ENCODE measurements at places on chromosomes 3 and 15.
A peak's percentile ranks its signal among the peaks of the same experiment; 100 is the strongest.

DNA sequence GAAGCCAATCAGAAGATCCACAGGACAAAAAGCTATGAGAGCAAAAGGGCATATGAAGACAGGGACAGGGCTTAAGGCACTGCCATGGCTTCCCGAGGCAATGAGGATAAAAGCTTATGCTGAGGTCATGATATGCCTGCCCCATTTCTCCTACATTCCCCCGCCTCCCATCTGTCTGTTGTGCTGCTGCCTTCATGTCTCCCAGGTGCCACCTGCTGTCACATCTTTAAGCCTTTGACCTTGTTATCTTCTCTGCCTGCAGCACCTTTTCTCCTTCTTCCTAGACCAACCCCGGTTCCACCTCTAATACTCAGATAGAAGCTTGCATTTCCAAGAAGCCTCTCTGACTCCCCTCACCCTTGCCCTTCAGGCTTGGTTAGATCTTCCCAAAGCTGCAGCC is 213.8 kb downstream of the ARRDC4 start:
- DNase-seq = no peak

DNA sequence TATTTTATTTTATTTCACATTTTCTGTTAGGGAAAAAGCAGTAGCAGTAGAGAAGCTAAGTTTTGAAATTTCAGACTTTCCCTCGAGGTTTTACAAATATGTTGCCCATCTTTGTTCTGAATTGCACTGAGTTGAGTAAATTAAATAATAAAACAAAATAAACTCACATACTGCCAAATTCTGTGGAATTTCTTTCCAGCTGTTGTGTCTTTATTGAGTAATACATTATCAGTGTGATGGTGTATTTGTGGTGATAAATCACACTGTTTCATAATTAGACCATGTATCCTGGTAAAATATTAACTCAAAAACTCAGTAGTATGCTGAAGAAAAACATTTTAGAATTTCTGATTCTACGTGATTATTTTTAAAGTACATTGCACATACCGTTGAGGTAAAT is 592.1 kb downstream of the SI start:
- no peak for DNase-seq

DNA sequence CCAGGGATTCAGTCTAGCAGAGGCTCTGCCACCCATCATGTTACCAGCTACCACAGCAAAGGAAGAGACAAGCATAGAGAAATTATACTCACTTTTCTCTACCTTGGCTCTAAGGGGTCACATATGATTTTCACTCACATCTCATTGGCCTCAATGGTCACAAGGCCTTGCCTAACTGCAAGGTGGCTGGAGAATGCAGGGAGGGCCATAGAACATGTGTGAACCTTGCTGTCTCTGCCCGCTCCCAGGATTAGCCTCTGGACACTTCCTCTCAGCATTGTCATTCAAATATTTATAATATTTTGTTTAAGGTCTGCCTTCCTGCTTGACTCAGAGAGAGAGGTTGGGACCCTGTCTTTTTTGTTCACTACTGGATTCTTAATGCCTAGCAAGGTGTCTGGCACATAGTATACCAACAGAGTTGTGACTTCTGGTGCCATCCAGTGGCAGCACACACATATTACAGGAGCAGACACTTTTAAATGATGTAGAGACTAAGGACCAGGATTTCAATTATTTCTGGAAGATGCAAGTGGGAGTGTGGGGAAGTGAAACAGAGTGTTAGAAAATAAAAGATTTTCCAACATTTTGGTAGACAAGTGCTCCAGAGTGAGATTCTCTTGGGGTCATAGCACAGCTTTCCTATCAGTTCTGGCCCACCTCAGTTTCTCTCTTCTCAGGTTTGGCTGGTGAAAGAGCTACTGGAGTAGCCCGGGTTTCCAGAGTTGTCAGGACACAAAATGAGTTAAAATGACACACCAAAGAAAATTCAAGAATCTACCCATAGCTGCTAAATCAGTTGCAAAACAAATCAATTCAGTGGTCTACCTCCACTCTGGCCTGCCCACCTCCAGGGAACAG is 119.0 kb upstream of the RASGRP1 start:
- peak; percentile 85 for DNase-seq

DNA sequence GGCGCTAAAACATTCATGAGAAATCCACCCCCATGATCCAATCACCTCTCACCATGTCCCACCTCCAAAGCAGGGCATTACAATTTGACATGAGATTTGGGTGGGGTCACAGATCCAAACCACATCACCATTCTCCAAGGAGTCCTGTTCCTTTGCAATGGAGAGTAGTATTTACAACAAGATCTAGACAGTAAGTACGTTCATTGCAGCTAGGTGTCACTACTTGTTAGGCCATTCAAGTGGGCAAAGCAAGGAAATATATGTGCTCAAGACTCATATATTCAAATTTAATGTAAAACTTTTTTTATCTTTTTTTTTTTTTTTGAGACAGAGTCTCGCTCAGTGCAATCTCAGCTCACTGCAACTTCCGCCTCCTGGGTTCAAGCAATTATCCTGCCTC is 79.3 kb downstream of the AQP9 start:
- no peak for DNase-seq

DNA sequence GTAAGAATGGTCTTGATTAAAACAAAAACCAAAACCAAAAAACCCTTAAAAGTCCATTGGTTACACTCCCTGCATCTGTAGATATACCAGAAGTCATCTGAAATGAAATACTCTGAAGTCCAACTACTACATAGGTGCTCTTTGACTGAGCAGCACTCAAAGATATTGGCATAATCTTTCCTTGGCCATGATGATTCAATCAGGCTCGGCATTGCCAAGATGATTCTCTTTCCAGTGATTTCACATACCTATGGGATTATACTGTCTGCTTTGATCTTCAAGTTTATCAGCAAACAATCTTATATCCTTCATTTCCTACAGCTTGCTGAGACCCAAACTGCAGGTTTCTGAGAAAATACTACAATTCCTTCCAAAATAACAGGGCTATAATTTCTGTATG is 35.9 kb upstream of the DIPK2A start:
- DNase-seq = no peak

DNA sequence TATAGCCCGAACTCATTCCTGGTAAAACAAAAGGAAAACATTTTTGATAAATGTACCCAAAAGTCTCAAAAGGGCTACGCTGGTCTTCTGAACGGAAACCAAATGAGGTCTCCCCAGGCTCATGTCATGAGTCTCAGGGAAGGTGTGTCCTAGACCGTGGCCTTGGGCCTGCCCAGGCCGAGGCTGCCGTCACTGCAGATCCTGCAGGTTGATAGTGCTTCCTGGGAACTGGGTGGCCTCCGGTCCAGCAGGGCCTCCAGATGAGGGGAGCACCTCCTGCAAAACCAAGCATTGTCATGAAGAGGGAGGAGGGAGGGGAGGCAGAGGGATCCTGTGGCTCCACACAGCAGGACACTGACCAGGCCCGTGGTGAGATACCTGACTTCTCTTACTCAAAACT is 37.5 kb downstream of the ZXDC start:
- DNase-seq = no peak

GRCh38 chr3:124168271-124168670 is 176.3 kb upstream of the ROPN1 start:
- DNase-seq = no peak

- DNase-seq = no peak
Observed at GRCh38 chr3:44468572-44469520, 8.6 kb downstream of the ZNF445 start.

- no peak for DNase-seq
Observed at GRCh38 chr3:42505849-42506410, 3.5 kb downstream of the VIPR1 start.

- no peak for DNase-seq
Observed at GRCh38 chr15:77282333-77282732, 137.6 kb downstream of the PEAK1 start.

DNA sequence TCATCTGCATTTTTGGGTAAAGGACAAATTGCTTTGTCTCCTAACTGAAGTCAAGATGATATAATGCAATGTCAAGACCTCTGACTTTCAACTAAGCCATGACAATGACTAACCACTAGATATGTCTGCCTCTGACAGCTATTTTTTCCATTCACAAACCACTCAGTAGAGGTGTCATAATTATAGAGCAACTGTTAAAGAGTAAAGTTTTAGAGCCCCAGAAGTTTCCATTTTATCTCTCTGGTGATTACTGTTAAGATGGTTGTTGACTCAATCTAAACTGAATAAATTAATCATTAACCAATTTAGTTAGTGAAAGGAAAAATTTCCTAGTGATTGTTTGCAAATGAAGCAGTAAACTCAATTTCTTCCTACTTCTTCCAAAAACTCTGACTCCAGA is 779.9 kb downstream of the GRM7 start:
- no peak for DNase-seq

- no peak for DNase-seq
Observed at GRCh38 chr3:133469140-133469731, 69.4 kb downstream of the BFSP2 start.

DNA sequence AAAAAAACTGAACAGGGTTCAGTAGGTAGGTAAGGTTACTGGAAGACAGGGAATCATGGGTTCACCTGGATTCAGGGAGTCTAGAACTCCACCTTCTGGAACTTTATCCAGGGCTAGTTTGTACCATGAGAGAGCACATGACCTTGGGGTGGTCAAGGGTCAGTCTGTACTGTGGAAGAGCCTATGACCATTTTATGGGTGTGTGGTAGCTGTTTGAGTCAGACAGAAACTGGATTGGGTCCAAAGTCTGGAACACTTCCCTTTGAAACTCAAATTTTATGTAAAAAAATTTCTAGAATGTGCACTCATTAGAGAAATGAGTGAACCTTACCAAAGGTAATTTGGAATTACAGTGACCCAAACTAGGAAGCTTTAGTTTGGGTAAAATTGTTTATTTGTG is 486.0 kb upstream of the AGTR1 start:
- no peak for DNase-seq

- DNase-seq = no peak
Observed at GRCh38 chr15:70142072-70142321, 44.3 kb upstream of the TLE3 start.

- DNase-seq = no peak
Observed at GRCh38 chr3:126917232-126917804, 65.6 kb upstream of the PLXNA1 start.

DNA sequence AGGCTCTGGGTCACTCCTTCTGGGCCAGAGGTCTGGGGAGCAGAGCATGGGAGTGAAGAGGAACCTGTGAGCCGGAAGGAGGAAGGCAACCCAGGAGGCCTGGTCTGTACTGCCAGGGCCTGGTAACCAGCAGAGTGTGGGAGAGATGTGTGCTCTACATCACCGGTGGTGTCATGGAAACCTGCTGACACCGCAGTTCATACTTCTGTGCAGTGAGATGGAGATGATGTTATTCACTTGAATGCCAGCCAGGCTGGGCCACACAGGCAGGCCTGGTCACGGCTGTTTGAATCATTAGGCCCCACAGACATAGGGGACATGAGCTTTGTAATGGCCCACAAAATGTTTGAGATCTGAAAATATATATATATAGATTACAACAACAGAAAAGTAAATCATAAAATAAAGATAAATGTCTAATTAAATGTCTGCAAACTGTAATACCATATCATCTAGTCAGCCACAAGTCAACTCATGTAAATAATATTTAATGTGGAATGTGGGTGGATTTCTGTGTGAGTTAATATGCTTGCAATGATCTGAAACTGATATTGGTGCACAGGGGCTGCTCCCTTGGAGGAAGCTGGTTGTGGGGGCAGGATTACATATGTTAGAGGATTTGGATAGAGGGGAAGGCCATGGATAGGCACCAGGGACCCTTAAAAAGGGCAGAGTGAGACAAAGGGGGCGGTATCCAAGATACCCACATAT is 108.5 kb upstream of the PFN2 start:
- no peak for DNase-seq

GRCh38 chr3:123590685-123591450 is 6.0 kb upstream of the HACD2 start:
- DNase-seq = no peak

- DNase-seq = peak; percentile 76
Observed at GRCh38 chr15:60362321-60363086, 35.3 kb downstream of the ANXA2 start.

DNA sequence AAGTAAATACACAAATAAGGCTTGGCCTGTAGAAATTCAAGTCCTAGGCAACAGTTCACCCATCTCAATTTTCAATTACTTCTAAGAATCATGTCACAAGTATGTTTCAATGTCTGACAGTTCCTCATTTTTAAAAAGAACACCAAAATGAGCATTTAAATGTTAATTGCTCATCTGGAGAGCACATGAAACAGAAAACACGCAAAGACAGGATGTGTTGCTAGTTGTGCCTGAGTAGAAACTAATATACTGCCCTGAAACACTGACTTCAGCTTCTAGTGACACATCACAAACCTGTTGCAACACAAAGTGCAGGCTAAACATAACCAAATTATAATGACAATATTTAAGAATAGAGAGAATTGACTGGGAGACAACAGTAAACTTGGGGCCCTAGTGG is 167.3 kb upstream of the THBS1 start:
- DNase-seq = no peak

- DNase-seq = no peak
Observed at GRCh38 chr15:90557186-90558084, 27.7 kb downstream of the CRTC3 start.

GRCh38 chr3:13134879-13135206 is 61.6 kb upstream of the IQSEC1 start:
- no peak for DNase-seq

DNA sequence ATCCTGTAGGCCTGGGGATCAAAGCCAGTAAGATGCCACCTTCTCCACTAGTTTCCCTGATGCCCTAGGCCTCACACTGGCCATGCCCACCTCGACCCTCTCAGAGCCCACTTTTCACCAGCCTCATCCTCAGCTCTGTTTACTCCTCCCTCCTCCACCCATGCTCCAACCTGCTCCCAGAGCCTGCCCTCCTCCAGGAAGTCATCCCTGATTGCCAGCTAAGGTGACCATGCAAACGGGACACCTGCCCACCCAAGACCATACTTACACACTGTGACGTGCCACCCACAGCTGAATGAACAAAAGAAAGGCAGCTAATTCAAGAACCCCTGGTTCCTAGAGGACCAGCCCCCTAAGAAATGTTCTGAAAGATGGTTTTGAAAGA is 9.1 kb downstream of the PLCD1 start:
- no peak for DNase-seq

DNA sequence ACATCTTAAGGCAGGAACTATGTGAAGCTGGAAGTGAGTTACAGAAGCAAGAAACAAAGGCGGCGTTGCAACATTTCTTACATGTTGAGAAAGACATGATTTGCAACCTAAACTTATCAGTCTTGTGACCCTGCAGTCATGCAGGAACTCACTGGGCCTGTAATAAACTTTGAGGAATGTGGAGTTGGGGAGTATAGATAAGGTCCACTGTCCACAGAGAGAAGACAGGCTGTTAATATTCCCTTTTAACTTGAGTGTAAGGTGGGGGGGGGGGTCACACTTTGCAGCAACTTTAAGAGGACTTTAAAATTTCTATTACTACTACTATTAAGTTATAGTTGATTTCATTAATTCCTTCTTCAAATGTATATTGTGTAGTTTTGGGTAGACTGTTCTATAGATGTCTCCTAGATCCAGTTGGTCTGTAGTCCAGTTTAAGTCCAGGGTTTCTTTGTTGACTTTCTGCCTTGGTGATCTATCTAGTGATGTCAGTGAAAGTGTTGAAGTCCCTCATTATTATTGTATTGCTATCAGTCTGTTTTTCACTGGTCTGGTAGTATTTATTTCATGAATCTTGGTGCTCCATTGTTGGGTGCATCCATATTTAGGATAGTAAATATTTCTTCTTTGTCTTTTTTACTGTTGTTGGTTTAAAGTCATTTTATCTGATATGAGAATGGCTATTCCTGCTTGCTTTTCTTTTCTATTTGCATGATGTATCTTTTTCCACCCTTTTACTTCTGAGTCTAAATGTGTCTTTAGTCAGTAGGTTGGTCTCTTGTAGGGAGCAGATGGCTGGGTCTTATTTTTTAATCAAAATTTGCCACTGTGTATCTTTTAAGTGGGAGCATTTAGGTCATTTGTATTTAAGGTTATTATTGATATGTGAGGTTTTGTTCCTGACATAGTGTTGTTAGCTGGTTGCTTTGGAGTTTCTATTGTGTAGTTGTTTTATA is 15.6 kb upstream of the FAM98B start:
- no peak for DNase-seq
